Stimulated activated CD8-positive, alpha-beta memory T cell treated with anti-CD3 and anti-CD28 coated beads, Interleukin-12 subunit alpha, Interleukin-12 subunit beta, amount 100 ng/mL, for 4 hours (primary cell): ENCODE measurements at places on chromosomes 2 and 18.

DNA sequence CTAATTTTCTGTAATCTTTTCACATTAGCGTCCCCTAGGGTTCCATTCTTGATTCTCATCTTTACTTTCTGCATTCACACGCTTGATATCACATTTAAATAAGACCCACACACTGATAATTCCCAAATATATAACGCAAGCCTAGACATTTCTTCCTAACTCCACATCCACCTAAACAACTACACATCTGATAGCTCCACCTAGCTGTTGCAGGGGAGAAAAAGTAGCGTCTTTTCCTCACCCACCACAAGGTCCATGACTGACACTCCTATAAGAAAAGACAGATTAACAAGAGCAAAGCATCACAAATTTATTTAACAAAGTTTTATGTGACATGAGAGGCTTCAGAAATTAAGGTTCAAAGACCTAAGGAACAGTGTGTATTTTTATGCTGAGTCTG, 862.2 kb upstream of the DDX18 start:
- DNase-seq: no peak

DNA sequence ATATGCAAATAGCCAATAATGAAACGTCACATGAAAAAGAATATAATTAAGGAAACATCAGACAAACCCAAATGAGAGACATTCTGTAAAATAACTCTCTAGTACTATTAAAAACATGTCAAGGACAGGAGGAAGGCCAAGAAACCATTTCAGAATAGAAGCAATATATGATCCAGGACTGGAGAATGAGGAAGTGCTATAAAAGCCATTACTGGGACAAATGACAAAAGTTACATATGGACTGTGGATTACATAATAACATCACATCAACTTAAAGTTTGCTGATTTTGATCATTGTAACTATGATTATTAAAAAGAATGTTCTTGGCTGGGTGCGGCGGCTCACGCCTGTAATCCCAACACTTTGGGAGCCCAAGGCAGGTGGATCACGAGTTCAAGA, 81.3 kb downstream of the CRACDL start:
- no peak for DNase-seq

DNA sequence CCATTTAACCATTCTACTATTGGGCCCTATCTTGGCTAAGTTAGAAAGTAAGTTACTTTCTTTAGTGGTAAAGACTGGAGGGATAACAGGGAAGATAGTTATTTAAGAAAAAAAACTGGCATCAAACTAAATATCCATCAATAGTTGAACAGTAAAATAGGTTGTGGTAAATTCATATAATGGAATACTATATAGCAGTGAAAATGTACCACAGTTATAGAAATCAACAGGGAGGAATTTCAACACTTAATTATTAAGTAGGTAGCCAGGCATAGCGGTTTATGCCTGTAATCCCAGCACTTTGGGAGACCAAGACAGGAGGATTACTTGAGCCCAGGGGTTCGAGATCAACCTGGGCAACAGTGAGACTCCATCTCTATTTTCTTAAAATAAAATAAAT, 3.1 kb upstream of the SPAST start:
- no peak for DNase-seq

DNA sequence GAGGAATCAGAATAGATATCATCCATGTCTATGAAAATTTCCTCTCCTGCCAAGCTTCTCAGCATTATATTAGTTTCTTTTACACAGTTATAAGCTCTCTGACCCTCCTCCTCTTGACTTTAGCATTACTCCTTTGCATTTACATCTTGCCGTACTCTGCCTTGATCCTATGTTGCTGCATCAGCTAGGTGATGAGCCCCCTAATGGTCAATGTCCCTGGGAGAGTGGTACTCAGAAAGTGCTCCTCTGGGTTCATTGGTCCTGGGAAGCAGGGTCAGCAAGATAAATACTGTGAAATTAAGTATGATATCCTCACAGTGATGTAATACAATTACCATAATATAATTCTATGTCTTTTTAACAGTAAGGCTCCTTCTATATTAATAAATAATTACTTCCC, 74.1 kb downstream of the PKP4 start:
- DNase-seq: no peak

DNA sequence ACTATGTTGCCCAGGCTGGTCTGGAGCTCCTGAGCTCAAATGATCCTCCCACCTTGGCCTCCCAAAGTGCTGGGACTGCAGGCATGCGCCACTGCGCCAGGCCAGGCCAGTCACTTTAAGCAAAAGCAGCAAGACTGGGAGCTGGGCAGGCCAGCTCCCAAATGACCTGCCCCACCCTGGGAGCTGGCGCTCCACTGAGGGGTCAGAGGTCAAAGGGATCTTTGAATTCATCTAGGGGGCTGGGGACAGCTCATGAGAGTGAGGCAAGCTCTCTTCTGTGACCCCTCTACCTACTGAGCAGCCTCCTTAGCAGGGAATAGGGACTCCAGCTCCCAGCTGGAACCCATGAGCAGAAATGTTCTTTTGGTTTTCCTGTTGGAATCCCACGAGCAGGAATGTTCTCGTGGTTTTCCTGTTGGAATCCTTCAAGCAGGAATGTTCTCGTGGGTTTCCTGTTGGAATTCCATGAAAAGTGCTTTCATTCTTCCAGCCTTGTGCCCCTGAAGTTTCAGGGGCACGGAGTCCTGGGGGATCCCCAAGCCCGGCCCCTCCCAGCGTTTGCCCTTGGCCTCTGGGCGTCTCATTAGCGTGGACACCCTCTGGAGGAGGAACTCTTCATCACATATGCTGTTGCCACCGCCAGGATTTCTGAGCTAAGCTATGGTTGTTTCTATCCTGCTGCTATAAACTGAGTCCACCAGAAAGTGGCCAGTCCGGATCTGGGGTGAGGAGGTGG, 162.0 kb upstream of the HAAO start:
- DNase-seq: no peak

DNA sequence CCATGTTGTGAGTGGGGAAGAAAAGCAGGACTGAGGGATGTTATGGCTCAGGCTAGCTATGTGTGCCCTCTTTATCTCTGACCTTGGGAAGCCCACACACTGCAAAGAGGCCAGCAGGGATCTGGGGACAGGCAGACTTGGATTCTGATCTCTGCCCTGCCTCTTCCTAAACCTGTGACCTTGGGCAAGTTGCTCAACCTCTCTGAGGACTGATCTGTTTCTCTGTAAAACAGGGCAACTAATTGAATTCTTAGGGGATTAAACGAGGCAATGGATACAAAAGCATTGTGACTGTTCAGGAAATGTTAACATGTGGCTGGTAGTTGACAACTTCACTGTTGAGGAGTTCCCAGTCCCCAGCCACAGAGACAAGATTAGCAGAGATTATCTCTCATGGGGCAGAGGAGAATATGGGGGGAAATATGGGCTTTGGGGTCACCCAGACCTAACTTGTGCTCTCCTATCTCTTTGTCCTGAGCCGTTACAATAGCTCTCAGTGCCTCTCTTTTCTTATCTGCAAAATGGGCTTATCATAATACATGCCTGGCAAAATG, 184.7 kb upstream of the GLI2 start:
- no peak for DNase-seq

DNA sequence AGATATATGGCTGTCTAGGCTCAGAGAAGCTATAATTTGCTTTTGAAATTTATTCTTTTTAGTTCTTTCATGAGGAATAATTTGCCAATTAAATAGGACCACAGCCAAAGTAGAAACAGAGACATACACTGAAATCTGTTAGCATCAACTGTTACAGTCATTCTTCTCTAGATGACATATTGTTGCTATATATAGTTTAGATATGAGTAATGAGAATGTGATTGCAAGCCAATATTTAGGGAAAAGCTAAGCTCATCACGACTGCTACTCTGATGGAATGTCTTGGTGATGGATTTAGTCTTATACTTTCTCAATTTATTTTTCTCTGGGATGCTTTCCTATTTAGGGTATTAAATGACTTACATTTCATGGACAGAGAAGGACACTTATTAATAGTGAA, 259.1 kb downstream of the LNPK start:
- no peak for DNase-seq

- DNase-seq: no peak
Observed at GRCh38 chr2:72236445-72237067, 88.9 kb upstream of the CYP26B1 start.

DNA sequence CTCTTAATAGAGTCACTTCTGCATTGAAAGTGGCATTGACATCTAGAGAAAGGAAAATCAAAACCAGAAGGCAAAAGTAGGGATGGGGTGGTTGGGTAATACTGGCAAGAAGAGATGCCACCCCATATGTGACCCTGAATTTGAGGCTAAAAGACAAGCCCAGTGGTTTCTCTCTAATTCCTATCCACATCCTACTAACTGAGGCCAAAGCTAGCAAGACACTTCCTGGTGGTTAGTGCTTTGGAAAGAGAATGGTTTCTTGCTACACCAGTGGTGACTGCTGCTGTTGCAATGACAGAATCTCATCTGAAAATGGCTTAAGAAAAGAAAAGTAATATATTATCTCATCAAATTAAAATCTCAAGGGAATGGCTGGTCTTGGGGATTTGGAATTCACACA, 640.6 kb downstream of the EPHA4 start:
- no peak for DNase-seq

- no peak for DNase-seq
Observed at GRCh38 chr2:235270956-235271355, 222.9 kb upstream of the AGAP1 start.

GRCh38 chr2:60710707-60711106, 45.4 kb upstream of the PAPOLG start:
- no peak for DNase-seq

DNA sequence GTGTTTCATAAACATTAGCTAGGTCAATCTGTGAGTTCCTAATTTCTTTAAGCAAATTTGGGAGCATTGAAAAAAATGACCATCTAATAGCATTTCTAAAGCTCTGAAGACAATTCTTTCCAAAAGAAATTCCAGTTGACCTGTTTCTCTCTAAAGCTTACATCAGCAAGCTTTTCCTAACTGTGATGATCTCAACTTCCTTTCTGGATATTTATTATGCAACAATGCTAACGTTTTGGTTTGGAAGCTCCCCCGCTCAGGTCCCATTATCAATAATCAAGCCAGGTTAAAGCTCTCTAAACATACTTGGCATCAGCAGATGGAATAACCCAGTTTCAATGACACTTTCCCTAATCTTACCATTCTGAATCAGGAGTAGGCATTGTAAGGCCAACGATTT, 196.3 kb upstream of the TANK start:
- no peak for DNase-seq

DNA sequence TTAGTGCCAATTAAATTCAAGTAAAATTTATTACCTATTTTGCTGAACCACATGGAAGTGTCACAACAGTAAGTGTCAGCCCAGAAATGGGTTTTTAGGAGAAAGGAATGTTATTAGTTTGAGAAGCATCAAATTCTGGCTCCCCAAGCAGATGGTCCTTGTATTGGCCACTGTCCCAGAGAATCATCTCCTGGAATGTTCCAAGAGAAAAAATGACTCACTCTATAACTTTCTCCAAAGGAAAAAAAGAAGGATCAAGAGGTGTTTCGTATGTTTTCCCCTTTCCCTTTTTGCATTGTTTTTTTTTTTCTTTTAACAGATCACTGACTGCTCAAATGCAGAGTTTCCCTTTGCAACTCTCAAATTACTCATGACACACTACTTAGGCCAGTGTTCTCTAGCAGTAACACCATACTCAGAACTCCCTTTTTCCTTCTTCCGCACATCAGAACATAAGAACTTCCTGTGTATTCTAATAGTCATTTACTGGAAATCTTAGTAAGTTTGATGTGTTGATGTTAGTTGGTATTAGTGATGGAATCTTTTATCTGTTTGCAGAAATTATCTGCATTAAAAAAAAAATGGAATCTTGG, 390.3 kb downstream of the GPD2 start:
- DNase-seq: no peak

DNA sequence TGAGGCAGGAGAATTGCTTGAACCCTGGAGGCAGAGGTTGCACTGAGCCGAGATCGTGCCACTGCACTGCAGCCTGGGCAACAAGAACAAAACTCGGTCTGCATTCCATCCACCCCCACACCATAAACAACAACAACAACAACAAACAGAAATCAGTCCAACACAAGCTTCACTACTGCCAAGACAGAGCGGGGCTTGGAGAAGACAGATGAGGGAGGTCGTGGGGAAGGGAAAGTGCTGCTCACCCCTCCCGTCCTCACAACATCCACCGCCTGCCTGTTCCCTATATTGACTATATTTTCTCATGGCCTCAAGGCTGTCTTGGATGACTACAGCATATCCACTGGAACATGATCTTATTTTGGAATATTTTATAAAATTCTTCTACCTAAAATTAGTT, 137.6 kb upstream of the TTC39C start:
- DNase-seq: no peak

GRCh38 chr2:10193851-10194820, 71.6 kb downstream of the RRM2 start:
- DNase-seq: no peak

- DNase-seq: no peak
Observed at GRCh38 chr18:3059272-3059671, 46.3 kb upstream of the LPIN2 start.

- DNase-seq: no peak
Observed at GRCh38 chr18:48404716-48405507, 4.3 kb downstream of the ZBTB7C start.

DNA sequence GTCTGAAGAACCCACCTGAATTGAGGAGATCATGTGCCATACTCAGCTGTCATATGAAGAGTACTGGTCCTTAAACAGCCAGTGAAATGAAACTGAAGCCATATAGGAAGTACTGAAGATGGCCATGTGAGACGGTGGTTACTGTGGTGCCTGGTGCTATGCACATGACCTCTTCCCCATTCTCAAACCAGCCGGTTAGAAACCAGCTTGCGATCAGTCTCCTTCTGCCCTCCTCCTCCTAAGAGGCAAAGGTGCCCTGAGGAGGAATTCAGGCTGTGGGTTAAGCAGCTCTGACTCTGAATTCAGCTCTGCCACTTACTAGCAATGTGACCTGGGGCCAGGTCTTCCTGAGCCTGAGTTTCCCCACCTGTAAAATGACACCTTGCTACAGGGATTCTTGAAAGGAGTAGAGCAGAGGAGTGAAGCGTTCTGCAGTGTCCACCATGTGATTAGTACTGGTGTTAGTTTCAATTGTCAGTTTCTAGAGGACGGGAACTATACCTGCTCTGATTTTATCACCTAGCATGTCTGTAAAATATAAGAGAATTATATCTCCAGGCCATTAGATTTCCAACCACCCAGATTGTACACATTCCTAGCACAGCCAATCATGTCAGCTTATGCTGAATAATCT, 5.1 kb downstream of the FECH start:
- DNase-seq: no peak

DNA sequence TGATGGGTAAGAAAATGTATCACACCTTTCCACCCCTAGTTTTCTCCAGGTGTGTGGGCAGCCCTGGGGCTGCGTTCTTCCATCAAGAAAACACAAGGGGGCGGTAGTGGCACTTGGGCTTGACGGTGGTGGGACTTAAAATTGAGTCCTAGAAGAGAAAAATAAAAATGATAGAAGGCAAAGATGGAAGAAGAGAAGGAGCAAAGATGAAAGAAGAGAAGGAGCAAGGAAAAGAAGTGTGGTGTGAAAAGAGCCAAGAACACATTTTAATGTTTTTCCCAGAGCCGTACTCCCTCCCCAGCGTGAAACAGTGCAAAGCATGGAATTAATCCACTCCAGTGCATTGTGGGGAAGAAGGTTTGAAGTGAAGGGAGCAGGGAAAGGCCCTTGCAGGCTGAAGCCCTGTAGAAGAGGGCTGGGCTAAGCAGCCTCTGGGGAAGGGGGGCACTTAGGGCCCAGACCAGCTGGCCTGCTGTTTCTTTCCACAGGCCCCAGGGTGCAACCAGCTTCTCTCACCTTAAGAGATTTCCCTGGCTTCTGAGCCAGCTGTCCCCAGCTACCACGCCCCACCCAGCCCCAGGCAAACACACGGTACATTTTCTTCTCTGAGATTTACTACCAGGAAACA, 256.8 kb downstream of the RNF152 start:
- no peak for DNase-seq

GRCh38 chr2:166181813-166182154, 54.0 kb upstream of the SCN1A start:
- no peak for DNase-seq
